ENCODE measurements at places on chromosomes 1 and 21.

GRCh38 chr1:36835696-36836095 is 198.6 kb downstream of the GRIK3 start:
- DNase-seq: no peak

- DNase-seq: peak; percentile 63
These were observed 22.5 kb downstream of the NTMT2 start for GRCh38 chr1:170168265-170168664.

DNA sequence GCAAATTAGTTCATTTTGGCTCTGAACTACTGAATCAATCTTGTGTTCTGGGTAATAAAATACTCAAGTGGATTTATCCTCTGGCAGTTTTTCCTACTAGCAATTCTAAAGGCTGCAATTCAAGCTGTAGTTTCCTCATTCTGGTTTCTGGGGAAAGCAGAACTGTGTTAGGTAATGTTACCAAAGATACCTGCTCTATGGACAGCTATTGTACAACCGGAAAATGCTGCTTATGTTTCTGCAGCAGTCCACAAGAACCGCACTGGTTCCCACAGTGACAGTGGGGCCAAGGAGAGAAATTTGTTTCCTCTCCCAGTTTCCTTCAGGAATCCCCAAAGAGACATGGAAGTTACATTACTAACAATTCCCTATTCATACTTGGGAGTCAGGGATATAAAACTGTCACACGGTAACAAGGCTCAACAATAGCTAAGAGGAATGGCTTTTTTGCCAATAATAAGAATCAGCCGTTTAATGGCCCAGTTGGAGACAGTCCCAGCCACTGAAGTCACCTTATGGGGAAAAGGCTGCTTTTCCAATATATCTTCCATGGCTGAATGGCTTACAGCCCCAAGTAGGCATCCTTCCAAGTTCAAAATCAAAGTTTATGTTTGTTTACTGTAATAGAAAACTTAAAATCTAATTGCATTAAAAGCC is 52.6 kb downstream of the PCNX2 start:
- DNase-seq: no peak

DNA sequence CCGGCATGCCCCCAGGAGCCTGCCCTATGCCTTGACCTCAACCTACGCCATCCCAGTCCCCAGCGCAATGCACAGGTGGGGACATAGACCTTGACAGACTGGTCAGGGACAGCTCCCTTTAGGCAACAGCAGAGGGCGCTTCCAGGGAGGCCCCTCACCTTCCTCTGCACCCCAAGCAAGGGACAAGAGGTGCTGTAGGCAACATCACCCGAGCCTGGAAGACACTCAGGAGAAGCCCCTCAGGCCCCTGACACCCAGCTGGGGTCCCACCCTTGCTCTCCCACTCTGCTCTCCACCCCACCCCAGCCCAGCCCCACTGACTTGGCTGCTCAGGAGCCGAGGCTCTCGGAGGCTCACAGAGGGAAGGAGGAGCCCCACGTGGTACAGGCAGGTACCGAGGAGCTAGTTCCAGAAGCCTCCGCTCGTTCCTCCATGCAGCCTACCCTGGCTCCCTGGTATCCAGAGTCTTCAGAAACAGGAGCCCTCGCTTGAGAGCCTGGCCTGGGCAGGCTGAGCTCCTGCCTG is 2.4 kb upstream of the WNT3A start:
- DNase-seq: peak; percentile 11

DNA sequence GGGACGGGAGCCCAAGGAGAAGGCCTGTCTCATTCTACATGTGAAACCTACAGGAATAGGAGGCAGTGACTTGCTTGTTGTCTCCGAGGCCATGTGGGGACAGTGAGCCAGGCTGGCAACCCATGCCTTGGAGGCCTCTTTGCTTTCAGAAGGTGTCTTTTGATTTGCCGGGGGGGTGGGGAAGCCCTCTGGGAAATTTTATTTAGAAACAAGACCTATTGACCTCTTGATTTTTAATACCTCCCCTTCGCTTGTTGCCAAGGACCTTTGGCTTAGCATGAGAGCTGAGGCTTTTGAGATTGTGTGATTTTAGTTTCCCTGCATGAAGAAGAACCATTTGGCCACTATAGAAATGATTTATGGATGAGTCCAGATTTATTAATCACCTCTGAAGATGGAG is 4.1 kb downstream of the ARMH1 start:
- no peak for DNase-seq

- DNase-seq: no peak
These were observed 121.9 kb downstream of the CAPN8 start for GRCh38 chr1:223543560-223543959.

GRCh38 chr21:36478207-36478701 is 1.7 kb downstream of the CLDN14 start:
- peak; percentile 98 for DNase-seq

DNA sequence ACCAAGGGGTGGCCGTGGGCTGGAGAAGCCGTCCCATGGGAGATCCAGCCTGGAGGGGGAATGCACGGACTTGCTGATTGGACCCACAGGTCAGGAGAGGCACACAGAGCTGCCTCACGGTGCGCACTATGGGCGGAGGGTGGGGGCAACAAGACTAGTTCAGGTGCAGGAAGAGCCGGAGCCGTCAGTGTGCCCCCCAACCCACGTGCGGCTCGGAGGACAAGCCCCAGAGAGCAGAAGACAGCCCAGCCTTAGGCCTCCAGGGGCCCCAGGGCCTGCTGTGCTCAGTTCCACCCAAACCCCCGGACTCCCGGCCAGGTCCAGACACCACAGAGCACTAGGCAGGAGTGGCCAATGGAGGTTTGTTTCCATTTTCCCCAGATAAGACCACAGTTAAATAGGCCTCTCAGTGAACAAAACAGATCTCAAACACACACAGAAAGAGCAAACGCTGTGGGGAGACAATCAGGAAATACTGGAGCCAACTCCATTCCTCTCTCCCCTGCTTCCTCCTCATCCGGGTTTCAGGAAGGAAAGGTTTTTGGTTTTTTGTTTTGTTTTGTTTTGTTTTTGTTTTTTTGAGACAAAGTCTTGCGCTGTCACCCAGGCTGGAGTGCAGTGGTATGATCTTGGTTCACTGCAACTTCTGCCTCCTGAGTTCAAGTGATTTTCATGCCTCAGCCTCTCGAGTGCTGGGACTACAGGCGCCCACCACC is 84.2 kb downstream of the ADSS2 start:
- no peak for DNase-seq

DNA sequence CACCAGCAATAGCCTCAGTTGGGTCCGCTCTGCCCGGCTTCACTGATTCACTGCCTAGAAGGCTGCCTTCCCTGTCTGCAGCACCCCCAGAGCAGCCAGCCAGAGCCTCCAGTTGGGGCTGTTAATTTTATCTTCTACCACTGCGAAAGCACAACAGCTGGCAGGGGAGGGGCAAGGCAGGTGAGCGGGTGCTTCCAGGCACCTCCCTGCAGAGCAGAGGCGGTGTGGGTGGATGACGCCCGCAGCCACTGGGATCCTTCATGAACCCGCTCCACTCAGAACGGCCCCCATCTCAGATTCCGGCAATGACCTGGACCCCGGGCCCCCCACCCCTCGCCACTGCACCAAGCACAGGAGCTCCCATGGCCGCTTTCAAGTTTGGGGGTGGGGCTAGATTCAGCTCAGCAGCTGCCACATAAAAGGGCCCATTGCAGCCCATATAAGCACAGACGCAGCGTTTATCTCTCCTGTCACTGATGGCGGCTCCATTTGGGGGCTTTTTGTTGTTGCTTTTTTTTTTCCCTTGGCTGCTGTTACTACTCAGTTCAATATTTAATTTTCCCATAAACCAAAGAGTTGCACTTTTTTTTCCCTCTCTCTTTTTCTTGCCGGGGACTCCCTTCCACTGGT is 128.0 kb upstream of the KLHDC7A start:
- no peak for DNase-seq

GRCh38 chr1:12386130-12386529 is 156.3 kb downstream of the VPS13D start:
- DNase-seq: no peak

GRCh38 chr1:94543893-94544635 is 2.5 kb upstream of the F3 start:
- DNase-seq: no peak

GRCh38 chr1:238485057-238485911 is 594.6 kb upstream of the ZP4 start:
- DNase-seq: peak; percentile 86

DNA sequence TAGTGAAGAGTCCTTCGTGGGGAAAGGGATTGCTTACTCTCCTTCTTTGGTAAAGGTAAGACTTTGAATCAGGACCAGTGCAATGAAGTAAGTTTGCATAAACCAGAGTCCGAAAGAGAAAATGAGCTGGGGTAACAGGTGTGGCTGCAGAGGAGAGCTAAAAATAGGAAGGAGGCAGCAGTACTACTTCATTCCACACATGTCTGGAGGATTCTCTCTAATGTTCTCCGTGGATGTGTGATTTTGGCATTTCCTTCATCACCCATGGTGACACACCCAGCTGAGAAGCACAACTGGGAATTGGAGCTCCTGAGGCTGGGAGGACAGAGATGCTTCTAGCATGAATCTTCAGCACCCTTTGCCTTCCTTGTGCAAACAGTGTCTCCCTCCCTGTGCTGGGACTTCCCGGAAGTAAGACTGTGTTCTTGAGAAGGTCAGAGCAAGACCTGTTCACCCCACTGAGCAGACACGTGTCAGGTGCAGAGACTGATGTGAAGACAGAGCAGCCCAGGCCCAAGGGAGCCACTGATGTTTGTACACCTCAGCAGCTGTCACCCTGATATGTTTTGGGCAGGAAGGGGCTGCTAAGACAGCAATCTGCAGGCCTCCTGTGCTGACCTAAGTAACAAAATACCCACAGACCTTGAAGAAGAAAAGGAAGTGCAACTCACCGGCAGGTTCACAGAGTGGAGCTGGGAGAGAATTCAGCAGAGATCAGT is 13.3 kb downstream of the FCRL1 start:
- DNase-seq: no peak

DNA sequence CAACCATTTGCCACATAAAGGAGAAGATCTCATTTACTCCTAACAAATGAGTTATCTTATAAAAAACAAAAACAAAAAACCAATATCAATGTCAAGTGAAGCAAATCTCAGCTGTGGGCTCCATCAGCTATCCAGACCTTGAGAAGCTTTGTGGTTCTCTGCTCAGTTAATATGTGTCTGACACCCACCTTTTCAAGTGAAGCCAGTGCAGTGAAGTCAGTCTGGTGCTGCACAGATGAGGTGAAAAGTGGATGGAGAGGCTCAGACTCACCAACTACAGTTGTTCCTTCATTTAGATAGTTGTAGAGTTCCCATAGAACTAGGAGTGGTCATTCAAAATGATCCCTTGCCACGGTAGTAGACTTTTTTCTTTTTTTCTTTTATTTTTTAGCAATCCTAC is 106.8 kb downstream of the NTNG1 start:
- DNase-seq: no peak

DNA sequence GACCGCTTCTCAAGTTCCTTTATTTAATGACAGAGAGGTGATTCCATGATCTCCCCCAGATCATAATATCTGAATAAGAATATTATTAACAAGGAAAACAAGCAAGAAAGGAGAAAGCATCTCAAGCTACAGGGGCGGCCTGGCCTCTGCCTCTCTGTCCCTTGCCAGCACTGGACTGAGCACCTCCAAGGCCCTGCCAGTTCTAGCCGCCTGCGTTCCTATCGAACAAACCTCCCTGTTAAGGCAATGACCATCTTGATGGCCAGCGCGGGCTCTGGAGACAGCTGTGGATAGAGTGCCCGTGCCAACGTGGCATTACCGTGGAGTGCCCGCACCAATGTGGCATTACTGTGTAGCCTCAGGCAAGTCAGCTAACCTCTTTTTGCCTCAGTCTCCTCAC is 84.8 kb downstream of the NPHP4 start:
- no peak for DNase-seq

DNA sequence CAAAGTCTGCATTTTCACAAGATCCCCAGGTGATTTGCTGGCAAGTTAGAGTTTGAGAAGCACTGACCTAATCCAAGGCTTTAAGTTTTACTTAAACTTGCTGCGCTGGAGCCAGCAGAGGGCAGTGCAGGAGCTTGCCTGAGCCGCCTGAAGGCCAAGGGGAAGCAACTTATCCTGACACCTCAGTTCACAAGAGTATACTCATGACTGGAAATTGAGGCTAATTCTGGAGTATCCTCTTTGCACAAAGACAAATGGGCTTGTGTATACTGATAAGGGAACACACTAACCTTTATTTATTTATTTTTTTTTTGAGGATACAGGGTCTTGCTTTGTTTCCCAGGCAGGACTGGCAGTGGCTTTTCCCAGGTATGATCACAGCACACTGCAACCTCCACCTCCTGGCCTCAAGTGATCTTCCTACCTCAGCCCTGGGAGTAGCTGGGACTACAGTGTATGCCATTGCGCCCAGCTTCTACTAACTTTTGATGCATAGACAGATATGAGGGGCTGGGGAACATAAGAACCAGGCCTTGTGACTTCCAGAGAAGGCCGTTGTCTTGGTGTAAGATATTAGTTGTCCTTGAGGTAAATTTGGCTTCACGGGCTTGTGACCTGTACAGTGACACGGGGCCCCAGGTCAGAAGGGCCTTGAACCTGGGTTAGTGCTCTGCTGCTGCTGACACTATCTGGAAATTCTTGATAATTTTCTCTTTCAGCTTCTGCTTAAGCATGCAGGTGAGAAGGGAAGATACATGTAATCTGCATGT is 29.0 kb upstream of the SLAMF1 start:
- DNase-seq: peak; percentile 46

Measured in fibroblast of skin of back (primary cell).